ENCODE measurements at places on chromosomes 16 and 17.

DNA sequence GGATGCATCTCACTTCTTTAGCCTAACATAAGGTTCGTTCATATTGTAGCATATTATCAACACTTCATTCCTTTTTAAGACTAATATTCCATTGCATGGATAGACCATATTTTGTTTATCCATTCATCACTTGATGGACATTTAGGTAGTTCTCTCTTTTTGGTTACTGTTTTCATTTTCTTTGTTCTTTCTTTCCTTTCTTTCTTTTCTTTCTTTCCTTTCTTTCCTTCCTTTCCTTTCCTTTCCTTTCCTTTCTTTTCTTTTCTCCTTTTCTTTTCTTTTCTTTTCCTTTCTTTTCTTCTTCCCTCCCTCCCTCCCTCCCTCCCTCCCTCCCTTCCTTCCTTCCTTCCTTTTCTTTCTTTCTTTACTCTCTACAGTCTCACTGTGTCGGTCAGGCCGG lies 24.2 kb downstream of the PLCG2 start:
- DNase-seq = no peak

DNA sequence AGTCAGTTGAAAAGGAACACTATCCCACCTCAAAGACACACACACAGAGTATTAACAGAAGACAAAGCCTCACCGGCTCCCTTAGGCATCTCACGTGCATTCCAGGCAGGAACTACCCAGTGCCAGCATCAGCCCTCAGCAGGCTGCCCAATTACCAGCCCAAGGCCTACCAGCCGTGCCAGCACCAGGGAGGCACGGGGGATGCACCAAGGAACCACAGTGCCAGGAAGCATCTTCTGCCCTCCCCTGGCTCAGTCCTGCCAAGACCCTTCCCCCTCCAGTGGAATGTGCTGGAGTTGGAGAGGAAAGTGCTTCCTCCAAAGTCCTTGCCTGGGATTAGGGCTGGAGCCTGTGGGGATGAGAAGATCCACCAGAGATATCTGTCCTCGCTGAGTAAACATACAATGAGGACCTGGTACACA lies 11.0 kb upstream of the KRT19 start:
- DNase-seq = no peak

GRCh38 chr17:4072487-4073157 lies 70.2 kb downstream of the ZZEF1 start:
- DNase-seq = peak; percentile 53

DNA sequence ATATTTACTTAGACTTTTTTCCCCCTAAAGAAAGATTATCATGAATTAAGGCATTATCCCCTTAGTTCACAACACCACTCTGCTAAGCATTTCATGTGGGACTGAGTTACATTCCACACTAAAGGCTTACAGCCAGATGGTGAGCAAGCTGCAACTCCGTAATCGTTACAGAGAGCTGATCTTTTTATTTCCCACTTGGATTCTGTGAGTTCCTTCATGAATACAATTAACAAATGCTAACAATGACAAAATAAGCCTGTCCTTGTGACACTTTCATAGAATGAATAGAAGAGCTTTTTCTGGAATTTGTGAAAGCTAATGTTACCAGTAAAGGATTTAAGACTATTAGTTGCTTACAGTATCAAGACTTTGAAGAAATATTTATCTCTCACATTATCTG lies 8.7 kb downstream of the OGFOD1 start:
- peak; percentile 9 for DNase-seq

DNA sequence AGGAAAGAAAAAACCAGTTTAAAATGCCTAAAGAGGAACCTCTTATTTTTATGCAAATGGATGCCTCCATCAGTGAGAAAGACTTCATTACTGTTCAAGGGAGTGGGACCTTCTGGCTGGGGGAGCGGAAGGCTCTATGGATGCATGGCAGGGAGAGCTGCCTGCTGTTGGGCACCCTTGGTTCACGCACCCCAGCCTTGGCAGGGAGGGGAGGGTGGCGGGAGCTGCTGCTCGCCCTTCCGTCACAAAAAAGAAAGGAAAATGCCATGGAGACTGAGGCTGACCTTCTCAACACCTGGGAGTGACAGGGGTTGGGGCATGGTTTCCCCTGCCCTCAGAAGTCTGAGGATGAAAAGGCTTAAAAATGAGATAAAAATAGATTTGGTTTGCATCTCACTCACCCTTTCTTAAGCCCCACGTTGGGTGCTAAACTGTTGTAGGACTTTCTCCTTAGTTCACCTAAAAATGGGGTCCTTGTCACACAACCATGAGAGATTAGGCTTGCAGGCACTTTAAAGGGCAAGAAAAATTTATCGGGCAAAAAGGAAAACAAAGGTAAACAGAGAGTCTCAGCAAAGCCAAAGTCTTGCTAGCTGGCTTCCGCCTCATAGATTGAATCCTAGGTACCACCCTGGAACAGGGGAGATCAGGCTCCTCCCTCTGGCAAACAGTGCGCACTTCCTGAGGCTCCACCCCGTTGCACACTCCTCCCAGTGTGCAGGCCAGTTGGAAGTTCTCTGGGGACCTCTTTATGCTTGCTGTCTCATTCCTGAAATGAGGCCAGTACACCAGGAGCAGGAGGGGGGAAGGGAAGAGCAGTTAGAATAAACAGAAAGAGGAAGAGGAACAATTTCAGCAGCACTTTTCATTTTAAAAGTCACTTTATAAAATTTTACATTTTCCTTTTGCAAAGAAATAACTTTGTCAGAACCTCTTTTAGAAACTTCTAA lies 31.6 kb downstream of the PHKB start:
- peak; percentile 80 for DNase-seq

GRCh38 chr16:88739977-88740726 lies 33.8 kb downstream of the CTU2 start:
- DNase-seq = no peak

GRCh38 chr17:72916991-72917390 lies 175.5 kb downstream of the SLC39A11 start:
- DNase-seq = peak; percentile 24

- DNase-seq = peak; percentile 29
Observed at GRCh38 chr16:53031323-53031942, 21.3 kb downstream of the CHD9NB start.

GRCh38 chr16:11370084-11370931 lies 25.0 kb downstream of the RMI2 start:
- no peak for DNase-seq

DNA sequence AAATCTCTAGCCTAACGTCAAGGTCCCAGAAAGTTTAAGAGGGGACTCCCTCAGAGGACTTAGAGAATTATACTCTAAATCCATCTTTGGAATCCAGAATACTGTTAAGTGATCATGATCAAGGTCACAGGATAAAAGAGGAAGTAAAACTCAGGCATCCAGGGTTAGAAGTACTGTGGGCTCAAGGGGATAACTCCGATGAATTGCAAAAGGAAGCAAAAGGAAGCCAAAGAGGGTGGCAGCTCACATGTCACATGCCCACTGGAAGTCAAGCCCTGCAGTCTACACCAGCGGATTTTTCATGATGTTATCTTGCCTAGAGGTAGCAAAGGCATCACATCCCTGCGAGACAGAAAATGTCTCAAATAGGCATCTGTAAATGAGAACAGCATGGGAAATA lies 3.8 kb downstream of the ZNF821 start:
- no peak for DNase-seq

DNA sequence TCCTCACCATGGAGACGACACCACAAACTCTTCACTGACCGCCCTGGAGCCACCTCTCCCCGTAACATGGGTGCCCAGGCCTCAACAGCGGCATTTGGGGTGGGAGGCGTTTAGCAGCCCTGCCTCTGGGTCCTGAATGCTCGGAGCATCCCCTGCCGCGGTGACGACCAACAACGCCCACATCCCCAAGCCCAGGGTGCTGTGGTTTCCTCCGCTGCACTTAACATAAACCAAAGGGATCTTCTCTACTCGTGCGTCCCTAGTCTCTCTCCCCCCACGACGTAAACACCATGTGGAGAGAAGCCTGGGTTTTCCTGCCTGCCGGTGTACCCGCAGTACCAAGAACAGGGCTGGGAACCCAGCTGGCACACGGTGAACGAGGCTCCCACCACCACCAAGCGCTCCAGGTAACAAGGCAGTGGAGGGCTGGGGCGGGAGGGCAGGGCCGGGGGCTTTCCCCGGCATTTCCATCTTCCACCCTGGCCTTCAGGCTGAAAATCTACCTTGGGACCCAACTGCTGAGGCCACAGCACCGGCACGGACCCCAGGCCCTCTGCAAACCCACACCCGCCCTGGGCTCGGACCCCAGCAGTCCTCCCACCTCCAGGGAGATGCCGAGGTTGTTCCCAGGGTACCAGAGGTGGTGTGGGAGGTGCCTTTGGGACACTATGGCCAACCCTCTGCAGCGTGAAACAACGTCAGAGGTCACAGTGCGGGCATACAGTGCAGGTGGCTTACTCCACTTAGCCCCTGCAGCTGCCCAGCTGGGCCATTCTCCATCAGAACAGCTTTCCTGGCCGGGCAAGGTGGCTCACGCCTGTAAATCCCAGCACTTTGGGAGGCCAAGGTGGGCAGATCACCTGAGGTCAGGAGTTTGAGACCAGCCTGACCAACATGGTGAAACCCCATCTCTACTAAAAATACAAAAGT lies 54.3 kb downstream of the TIMM22 start:
- no peak for DNase-seq

DNA sequence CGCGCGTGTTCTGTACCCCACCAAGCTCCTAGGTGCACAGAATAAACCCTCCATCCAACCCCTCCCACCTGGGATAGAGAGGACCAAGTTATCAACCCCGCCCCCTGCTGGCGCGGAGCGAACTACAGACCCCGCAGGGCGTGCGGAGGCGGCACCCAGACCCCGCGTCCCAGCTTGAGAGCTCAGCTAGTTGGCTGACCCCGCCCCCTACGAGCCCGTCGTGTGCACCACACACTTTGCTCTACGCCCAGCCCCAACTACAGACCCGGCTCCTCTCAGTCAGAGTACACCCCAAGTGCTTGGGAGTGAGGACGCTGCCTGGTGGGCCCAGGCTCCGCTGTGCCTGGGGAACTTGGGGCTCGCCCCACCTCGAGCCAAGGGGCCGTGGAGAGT lies 1.5 kb downstream of the GRIN2A start:
- DNase-seq = no peak

GRCh38 chr17:79427621-79428539 lies 183.0 kb downstream of the RBFOX3 start:
- DNase-seq = no peak

DNA sequence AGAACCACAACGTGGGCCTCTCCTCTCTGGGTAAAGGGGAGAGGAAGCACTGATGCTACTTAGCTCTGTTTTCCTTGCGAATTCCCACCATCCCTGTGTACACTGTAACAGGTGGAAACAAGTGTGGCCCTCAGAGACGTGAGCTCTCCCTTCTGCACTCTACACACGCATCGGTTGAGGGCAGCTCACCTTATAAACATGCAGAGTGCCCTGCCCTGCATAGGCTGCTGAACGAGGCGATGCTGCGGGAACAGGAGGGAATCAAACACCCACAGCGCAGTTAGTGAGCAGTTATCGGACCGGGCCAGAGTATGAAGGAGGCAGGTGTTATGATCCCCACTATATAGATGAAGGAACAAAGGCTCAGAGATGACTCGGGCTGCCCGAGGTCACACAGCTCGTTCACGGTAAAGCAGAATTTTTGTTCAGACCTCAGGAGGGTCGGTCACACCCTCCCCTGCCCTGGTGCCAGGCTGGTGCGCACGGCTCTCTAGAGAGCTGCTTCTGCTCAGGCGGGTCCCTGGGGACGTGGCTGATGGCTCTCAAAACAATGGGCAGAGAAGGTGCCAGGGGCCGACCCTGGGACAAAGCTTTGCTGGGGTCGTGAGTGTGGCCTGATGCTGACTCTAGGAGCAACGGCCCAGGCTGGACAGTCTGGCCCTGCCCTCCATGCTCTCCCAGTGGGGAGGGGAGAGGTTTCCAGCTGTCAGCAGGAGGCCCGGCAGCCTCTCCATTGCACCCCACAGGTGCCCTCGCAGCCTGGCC lies 68.5 kb downstream of the RPH3AL start:
- DNase-seq = no peak

DNA sequence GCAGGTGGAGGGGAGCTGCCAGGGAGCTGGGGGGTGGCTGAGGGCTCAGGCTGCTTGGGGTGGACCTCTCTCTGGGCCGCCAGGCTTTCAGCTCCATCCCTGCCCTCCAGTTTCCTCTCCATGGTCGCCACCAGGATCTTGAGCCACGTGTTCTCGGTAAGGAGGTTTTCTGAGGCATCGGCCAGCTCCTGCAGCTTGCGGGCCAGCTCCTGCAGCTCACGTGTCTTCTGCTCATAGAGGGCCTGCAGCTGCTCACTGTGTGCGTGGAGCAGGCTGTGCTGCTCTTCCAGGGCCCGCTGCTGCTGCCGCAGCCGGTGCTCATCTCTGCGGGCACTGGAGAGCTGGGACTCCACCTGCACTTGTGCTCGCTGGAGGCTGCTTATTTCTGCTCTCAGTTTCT lies 11.0 kb downstream of the SNN start:
- DNase-seq = no peak

DNA sequence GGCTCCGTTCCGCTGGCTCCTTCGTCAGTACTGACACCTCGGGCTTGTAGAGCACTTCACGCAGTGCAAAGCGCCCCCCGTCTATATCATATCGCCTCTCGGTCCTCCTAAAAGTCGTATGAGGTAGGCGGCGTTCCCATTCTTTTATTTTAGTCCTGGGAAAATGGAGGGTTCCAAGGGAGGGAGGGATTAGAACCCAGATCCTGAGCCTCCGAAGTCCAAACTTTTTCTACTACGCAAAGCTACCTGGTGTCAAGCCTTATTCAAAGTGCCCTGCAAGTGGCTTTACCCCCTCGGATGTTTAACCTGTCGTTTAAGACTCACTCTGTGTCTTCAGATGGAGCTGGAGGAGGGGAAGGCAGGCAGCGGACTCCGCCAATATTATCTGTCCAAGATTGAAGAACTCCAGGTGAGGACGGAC lies 348 bp upstream of the FTSJ3 start:
- DNase-seq = peak; percentile 17

DNA sequence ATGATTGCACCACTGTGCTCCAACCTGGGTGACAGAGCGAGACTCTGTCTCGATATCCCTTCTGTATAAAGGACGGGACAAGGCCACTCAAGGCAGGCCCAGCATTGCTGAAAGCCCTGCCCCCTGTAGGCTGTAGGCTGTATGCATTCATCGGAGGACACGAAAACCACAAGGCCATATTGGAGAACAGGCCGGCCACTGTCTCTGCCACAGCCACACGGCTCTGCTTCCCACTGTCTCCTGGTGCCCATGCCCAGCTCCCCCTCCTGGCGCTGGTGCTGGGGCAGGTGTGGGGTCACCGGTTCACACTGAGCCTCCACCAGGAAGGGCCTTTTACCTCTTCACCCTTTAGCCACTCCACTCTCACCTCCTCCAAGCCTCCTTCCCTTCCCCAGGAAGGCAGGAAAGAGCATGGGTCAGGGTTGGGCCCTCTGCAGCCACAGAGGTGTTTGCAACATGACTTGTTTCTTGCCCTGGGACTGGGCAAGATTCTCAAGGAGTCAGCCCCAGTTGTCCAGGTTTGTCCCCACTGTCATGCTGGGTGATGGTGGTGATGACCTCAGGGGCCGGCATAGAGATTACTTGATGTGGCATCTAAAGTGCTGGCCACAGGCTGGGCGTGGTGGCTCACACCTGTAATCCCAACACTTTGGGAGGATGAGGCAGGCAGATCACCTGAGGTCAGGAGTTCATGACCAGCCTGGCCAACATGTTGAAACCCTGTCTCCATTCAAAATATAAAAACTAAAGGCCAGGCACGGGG lies 5.3 kb upstream of the NTN3 start:
- peak; percentile 20 for DNase-seq

All from cardiac fibroblast (primary cell).